Activated CD4-positive, alpha-beta T cell treated with anti-CD3 and anti-CD28 coated beads, Interleukin-2, Interleukin-4, amounts not matched to agents 100 ng/mL and 50 ng/mL, durations not matched to agents 16 hours and 8 hours (primary cell): ENCODE measurements at places on chromosomes 1 and 21.

DNA sequence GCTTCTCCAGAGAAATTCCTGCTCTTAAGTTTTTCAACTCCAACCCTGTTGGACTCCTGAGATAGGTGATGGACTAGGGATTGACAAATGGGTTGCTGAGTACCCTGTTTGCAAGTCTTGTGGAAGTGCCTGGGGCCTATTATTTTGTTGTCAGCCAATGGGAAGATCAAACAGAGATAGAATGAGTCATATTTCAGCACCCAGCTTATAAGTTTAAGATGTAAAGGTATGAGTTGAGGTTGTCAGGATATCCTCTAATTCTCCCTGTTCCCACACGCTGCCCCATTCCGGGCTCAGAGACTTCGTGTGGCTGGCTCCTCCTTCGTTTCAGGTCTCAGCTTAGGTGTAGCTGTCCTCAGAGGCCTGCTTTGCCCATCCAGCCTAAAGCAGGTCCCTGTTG is 91.8 kb downstream of the CENPF start:
- no peak for DNase-seq

- DNase-seq = no peak
Measured at GRCh38 chr1:215631040-215631439, 63.9 kb downstream of the KCTD3 start.

DNA sequence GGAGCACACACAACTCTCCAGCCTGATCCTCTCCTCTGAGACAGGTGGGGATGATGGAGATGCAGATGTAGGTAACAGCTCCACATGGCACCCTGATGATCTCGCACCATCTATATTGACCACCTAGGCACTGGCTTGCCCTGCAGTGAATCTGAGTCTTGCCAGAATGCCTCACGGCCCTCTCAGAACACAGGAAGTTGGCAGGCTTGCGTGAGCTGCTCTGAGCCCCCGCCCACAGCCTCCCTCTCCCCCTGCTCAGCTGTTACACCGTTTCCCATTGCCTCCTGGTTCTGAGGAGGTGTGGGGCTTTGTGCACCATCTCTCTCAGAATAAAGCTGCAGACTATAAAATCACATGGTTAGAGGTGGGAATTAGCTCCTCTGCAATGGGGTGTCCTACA is 48.0 kb downstream of the URB2 start:
- DNase-seq = no peak

- no peak for DNase-seq
Measured at GRCh38 chr1:245558069-245558468, 403.3 kb downstream of the KIF26B start.

DNA sequence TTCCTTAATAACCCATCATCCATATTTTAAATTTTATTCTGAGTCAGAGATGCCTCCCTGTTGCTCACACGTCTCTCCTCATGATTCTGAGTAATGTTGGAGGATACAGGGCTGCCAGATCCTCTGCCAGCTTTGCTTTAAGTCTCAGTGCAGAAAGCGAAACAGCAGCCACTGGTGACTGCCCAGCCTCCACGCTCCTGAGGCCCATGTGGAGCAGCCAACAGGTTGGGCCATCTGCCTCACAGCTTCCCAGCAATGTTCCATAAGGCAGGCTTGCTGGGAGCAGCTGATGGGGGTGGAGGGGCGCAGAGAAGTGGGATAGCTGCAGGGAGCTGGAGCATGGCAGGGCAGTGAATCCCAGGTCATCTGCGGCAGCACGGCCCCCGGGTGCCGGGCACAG is 104.2 kb downstream of the IGSF21 start:
- DNase-seq = no peak

DNA sequence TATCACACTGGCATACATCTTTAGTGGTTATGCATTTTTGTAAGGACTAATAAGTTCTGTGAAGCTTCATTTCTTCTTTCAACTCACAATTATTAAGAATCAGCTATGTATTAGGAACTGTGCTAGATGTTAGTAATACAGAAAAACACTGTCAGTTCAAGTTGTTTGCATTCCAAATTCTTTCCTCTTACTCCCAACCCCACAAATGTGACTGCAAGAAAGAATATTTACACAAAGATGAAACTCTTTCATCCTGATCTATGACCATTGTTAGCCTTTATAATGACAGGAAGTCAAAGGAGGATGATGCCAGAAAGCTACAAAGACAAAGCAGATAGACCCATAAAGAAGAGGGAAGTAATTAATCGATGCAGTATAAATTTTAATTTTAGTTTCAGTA is 21.0 kb upstream of the GADD45A start:
- DNase-seq = no peak

DNA sequence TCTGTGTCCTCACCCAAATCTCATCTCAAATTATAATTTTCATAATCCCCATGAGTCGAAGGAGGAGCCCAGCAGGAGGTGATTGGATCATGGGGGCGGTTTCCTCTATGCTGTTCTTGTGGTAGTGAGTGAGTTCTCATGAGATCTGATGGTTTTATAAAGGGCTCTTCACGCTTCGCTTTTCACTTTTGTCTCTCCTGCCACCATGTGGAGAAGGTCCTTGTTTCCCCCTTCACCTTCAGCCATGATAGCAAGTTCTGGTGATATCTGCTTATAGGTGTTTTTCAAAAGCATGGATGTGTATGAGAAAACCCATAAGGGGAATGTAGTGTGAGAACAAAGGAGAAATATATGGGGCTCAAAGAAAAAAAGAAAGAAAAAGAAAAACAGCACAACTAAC is 405.9 kb upstream of the RGS18 start:
- DNase-seq = no peak

GRCh38 chr1:55412060-55412459 is 196.9 kb upstream of the USP24 start:
- no peak for DNase-seq

DNA sequence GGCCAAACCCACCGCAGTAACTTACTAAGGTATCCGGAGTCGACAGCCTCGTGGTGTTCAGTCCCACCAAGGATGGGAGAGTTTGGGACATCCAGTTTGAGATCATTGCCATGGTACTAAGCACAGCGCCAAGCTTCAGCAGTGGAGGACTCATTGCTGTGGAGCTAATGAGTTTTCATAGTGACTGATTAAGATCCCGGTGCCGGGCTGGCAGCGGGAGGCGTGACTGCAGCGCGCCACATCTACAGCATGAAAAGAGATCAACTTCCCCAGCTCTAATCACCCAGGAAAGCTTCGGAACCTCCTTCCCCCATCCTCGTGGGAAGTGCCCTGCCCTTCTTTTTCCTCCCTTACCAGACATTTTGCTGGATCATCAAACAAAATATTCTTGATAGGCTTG is 149.9 kb downstream of the OLFM3 start:
- DNase-seq = no peak

DNA sequence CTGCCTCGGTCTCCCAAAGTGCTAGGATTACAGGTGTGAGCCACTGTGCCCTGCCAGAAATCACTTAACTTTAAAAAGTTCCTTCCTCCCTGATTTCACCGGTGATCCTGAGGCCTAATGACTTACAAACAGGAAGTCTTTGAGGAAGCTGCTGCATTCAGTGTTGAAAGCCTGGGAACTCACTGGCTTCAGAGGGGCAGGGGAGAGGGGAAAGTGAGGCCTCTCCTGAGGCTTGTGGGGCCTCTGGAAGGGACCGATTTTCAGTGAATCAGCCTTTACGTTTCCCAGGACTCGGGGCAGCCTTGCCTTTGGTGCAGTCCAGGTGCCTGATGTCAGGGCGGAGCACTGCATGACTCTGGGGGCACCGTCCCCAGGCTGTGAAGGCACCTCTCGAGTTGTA is 30.1 kb upstream of the ARHGEF10L start:
- DNase-seq = no peak

DNA sequence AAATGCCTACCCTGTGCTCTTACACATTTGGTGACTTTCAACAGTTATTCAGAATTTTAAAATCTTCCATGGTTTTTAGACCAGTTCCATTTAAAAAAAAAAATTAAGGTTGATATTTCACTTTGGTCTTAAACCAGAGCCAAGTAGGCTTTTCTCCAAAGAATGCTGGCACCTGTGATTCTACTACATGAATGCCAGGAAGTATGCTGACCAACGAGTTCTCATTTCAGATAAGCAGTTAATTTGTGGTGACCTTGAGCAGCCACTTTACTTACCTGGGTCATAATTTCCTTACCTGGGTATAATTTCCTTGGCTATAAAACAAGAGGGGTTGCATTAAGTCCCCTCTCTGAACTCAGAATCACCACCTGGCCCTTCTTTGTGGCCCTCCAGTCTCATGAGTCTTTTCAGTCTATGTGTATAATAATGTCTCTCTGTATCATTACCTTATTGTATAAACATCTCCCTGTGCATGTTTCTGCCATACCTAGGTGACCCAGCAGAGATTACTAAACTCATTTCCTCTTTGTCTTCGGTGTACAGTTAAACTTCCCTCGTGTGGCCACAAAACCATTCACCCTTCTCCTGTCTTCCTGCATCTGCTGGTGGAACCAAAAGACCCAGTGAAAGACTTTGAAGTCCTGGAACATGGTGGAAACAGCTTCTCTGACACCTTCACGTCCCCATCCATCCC is 139.1 kb upstream of the DPT start:
- no peak for DNase-seq
